ENCODE measurements at places on chromosomes 11 and 22.
A peak's percentile ranks its signal among the peaks of the same experiment; 100 is the strongest.

DNA sequence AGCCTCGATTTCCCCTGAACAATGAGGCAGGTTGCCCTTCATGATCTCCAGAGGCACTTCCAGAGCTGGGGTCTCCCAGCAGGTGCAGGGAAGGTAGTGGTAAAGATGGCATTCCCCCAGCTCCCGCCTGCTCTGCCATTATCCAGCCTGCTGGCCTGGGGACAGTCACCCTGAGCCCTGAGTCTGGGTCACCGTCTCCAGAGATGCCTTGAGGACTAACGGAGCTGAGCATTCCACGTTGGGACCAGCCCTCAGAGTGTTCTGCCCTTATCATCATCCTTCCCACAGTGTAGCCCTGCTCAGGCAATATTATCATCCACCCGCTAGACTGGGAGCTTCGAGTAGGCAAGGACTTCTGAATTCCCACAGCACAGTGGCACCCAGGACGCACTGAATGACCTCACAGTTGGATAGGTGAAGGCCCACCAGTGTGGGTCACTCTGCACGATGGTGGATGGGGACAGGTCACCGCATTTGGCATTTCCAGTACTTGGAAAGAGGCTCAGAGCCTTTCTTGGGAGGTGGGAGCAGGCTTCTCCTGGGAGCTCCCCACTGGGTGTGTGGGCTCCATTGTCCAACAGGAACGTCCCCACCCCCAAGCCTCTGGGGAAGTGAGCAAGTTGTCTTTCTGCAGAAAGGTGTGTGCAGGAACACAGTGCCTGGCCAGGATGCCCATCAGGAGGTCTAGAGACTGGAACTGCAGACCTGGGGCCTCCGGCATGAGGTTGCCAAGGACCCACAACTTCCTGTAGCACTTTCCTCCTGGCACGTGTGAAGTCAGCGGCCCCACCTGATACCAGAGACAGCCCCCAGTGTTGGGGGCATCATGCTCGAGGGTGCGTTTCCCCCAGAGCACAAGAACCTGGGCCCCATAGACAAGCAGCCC is 51.4 kb upstream of the WNT7B start:
- no peak for DNase-seq

DNA sequence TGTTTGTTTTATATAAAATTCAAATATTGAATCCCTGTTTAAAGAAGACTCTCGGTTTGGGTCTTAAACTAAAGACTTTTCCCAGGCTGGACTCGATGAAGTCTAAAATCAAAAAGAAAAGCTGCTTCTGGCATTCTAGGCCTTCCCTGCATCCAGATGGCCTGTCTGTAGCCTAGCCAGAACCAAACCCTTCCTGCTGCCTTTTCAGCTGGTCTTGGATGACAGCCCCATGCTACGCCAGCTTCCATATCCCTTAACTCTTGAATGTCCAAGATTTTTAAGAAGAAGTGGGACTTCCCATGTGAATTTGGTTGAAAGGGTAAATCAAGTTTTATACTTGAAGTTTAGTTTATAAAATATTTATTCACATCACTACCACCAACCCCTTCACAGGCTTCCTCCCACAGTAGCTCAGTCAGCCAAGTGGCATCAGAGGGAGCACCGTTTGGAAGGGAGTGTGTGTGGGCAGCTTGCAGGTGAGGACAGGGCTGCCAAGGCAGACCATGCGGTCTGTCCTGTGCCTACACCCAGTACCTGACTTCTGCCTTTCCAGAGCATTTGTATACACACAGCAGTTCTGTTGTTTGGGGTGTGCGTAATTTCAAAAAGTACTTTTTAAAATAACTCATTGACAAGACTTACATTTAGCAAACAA is 18.2 kb upstream of the PSMA1 start:
- no peak for DNase-seq

GRCh38 chr22:23565915-23566704 is 14.0 kb downstream of the IGLL1 start:
- DNase-seq = no peak

DNA sequence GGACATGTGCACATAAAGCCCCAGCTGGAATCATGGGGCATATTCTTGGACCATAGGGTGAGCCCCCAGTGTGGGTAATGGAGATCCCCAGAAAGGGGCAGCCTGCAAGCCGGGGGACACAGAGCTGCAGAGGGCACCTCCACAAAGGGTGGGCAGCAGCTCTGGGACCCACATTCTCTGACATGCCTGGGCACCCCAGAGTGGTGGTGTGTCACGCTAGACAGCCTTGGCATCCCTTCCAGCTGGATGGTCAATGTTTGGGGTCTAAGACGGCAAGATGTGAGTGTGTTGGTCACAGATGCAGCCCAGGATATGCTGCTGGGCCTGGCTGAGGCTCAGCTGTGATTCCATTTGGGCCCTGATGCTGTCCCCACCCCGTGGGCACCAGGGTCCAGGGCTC is 9.7 kb downstream of the ADORA2A start:
- DNase-seq = no peak

- no peak for DNase-seq
Observed at GRCh38 chr11:111829185-111829968, 42.0 kb downstream of the ALG9 start.

GRCh38 chr11:125207866-125208425 is 43.4 kb downstream of the PKNOX2 start:
- DNase-seq = no peak

DNA sequence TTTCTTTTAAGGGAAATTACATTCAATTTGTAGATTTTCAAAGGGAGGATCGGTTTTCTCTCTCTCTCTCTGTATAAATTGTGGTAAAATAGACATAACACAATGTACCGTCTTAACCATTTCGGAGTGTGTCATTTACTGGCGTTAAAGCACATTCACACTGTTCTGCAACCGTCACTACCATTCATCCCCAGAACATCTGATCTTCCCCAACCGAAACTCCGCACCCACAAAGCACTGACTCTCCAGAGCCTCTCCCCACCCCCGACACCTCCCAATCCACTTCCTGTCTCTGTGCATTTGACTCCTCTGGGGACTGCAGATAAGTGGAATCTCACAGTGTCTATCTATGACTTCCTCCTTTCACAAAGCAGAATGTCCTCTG is 15.9 kb upstream of the GRAMD4 start:
- DNase-seq = peak; percentile 44

GRCh38 chr11:33387581-33387980 is 130.4 kb downstream of the HIPK3 start:
- DNase-seq = no peak

DNA sequence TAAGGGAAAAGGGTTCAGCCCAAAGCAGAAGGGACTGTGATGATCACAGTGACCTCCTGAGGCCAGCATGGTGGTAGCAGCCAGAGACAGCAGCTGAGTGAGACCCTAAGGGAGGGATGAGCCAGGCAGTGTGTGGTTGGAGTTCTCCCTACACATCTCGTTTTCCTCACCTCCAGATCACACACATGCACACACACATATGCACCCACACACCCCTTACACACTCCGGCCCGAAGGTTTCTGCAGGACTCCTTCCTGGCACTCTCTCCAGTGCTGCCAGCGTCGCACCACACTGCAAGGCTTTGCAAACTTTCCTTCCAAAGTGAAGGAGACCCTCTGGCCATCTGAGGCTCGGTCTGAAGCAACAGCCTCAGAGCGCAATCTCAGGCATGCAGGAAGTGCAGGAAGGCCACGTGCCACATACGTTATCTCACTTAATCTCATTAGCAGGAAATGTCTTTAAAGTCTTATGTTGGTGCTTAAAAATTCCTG is 26.9 kb upstream of the TP53I11 start:
- DNase-seq = no peak

- no peak for DNase-seq
Observed at GRCh38 chr11:115282923-115283322, 221.3 kb downstream of the CADM1 start.

GRCh38 chr11:72491001-72491400 is 56.7 kb upstream of the CLPB start:
- DNase-seq = no peak

GRCh38 chr11:48177661-48178060 is 38.9 kb upstream of the OR4B1 start:
- no peak for DNase-seq
